Activated T-helper 2 cell treated with anti-CD3 and anti-CD28 coated beads, Interferon-gamma antibody, Interleukin-2, Interleukin-4, amounts not matched to agents 10 μg/mL and 5 μg/mL and 100 μg/mL, durations not matched to agents 14 hours and 24 hours and 36 hours (primary cell): ENCODE measurements at places on chromosomes 6 and 20. TPM values are rescaled to one million over a fixed set of nuclear protein-coding genes. Genes with fewer than 3 reads are reported as not detected.
A peak's percentile ranks its signal among the peaks of the same experiment; 100 is the strongest.

GRCh38 chr20:7841971-7842310 lies 98.3 kb downstream of the HAO1 start:
- H3K4me1 ChIP-seq: no peaks in the 10 kb centered on the region
- no peak overlapping the region for H3K4me3 ChIP-seq
- no peaks in the 10 kb centered on the region for H3K36me3 ChIP-seq
- no peak for DNase-seq

- no peak overlapping the region for H3K27ac ChIP-seq
- H3K4me1 ChIP-seq: peaks cover 14% of the 10 kb centered on the region
- DNase-seq: no peak
- H3K36me3 ChIP-seq: peaks cover 6% of the 10 kb centered on the region
- H3K27me3 ChIP-seq: no peaks in the 10 kb centered on the region
- no peak overlapping the region for H3K4me3 ChIP-seq
These were observed 56.2 kb upstream of the TULP4 start for GRCh38 chr6:158255989-158256601.

GRCh38 chr20:45444050-45444449 lies 25.5 kb upstream of the WFDC2 start:
- DNase-seq: peak; percentile 15
- no peaks in the 10 kb centered on the region for H3K27me3 ChIP-seq
- no peak overlapping the region for H3K27ac ChIP-seq
- peaks cover 26% of the 10 kb centered on the region for H3K4me1 ChIP-seq

DNA sequence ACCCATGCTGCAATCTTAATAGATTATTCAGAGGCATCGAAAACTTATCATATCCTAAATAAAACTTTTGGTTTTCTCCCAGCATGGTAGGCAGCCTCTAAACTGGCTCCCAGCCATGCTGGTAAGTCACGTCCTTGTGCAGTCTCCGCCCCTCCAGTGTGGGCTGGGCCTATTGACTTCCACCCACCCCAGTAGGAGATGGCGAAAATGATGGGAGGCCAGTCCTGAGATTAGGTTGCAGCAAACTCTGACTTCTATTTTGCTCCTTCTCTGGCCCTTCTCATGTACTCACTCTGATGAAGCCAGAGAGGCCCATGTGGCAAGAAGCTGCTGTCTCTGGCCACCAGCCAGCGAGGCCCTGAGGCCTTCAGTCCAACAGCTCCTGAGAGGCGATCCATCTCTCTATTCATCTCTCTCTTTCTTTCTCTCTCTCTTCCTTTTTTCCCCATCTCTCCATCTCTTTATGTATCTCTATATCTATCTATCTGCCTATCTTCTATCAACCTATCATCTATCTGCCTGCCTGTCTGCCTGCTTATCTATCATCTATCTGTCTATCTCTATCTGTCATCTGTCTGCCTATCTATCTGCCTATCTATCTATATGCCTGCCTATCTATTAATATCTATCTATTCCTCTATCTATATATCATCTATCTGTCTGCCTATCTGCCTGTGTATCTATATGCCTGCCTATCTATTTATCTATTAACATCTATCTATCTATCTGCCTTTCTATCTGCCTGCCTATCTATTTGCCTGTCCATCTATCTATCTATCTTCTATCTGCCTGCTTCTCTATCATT lies 52.7 kb upstream of the STX16 start:
- DNase-seq: no peak
- no peak overlapping the region for H3K27ac ChIP-seq
- H3K36me3 ChIP-seq: no peaks in the 10 kb centered on the region

Gene NKAIN2
- not detected in 2 replicates for total RNA-seq

GRCh38 chr20:1891263-1892118 lies 3.7 kb upstream of the SIRPA start:
- H3K27me3 ChIP-seq: peaks cover 54% of the 10 kb centered on the region
- H3K36me3 ChIP-seq: no peaks in the 10 kb centered on the region

DNA sequence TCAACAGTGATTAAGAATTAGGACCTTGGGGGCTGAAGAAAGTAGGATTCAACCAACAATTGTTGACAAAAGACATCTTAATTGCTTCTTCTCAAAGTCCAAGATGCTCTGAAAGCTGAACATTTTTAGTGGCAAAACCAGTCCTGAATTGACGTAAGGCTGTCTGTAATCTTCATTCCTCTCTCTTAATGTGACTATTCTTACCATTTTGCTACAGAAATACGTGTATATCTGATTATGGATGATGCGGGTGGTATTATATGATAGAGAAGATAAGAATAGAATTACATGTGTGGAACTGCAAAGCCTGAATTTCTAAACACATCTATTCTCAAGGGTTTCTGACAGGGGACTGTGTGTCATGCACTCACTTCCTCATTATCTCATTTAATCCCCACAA lies 130.3 kb upstream of the SASH1 start:
- H3K27me3 ChIP-seq: peaks cover 52% of the 10 kb centered on the region
- H3K4me3 ChIP-seq: no peak overlapping the region
- no peak overlapping the region for H3K27ac ChIP-seq
- DNase-seq: no peak
- no peaks in the 10 kb centered on the region for H3K36me3 ChIP-seq

DNA sequence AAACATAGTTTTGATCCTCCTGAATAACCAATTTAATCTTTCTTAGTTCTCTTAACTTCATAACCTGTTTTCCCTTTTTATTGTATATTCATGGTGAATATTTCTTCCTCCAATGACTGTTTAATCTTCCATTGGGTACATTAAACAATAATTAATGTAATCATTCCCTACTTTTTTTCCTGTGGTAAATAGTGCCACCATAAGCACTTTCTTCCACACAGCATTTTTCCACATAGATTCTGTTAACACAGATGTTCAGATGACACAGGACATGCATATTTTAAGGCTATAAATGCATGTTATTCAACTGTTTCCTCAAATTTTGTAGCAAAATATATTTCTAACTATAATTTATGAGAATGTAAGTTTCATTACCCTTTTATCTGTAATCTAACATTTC lies 61.9 kb downstream of the CYP39A1 start:
- no peak for DNase-seq
- H3K27ac ChIP-seq: no peak overlapping the region
- H3K4me3 ChIP-seq: no peak overlapping the region
- H3K4me1 ChIP-seq: no peaks in the 10 kb centered on the region
- H3K27me3 ChIP-seq: peaks cover 9% of the 10 kb centered on the region

- no peak overlapping the region for H3K27ac ChIP-seq
- H3K27me3 ChIP-seq: peaks cover 50% of the 10 kb centered on the region
- no peak for DNase-seq
- H3K4me3 ChIP-seq: no peak overlapping the region
- no peaks in the 10 kb centered on the region for H3K36me3 ChIP-seq
These were observed 59.7 kb downstream of the GPX5 start for GRCh38 chr6:28585335-28585734.

DNA sequence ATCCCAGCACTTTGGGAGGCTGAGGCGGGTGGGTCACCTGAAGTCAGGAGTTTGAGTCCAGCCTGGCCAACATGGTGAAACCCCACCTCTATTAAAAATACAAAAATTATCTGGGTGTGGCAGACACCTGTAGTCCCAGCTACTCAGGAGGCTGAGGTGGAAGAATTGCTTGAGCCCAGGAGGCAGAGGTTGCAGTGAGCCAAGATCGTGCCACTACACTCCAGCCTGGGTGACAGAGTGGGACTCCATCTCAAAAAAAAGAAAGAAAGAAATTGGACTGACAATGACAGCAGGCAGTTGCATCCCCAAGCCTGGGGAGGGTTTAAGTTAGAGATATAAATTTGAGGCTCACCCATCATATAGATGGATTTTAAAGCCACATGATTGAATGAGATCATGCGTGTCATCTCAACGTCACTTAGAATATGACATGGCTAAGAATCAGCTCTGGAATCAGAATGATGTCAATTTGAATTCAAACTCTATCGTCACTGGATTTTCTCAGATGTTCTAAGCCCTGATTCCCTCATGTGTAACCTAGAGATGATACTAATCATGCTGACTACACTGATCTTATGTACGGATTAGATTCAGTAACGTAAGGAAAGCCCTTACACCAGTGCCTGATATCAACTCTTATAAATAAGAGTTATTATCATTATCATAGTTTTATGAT lies 534.0 kb upstream of the JARID2 start:
- DNase-seq: no peak
- peaks cover 57% of the 10 kb centered on the region for H3K4me1 ChIP-seq
- H3K27ac ChIP-seq: peak overlapping the region; percentile 99

- no peaks in the 10 kb centered on the region for H3K27me3 ChIP-seq
- H3K36me3 ChIP-seq: no peaks in the 10 kb centered on the region
- H3K4me1 ChIP-seq: no peaks in the 10 kb centered on the region
- H3K4me3 ChIP-seq: no peak overlapping the region
- H3K27ac ChIP-seq: no peak overlapping the region
These were observed 196.6 kb downstream of the OTOR start for GRCh38 chr20:16944745-16945144.

- no peaks in the 10 kb centered on the region for H3K27me3 ChIP-seq
- no peaks in the 10 kb centered on the region for H3K4me1 ChIP-seq
- no peaks in the 10 kb centered on the region for H3K36me3 ChIP-seq
- H3K4me3 ChIP-seq: no peak overlapping the region
These were observed 27.9 kb downstream of the CENPW start for GRCh38 chr6:126367849-126368248.

DNA sequence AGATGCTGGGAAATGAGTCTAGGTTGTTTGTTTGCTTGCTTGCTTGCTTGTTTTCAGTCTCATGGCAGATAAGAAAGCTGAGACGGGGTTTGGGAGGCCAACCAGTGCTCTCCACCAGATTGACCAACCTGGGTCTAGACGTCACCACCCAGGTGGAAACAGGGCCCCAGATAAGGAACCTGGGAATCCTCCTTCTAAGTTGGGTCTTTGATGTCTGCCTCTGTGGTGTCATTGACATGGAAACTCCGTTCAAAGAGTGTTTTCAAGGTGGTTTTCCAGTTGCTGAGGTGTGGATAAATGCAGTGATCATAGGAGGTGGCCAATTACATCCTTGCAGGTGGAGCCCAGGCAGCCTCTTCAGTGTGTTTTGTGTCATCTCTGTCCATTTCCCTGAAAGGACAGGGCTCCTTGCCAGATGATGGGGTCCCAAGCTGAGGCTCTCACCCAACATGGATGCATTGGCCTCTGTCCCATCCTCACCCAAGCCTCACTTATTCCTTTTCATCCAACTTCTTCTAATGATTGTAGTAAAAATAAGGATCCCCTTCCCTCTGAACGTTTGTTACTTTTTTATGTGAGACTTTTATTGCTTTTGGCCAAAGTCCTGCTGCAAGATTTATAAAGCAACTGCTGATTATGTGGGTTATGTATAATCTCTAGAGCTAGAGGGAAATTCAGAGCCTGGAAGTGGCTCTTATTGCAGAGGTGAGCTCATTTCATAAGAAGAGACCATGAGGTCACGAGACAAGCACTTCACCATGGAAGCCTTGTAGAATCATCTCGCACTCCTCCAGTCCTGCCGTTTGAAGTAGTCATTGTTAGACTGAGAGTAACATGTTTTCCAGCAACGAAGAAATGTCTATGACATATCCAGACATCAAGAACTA lies 32.0 kb upstream of the SYNDIG1 start:
- peaks cover 4% of the 10 kb centered on the region for H3K27me3 ChIP-seq
- no peak overlapping the region for H3K27ac ChIP-seq
- H3K4me1 ChIP-seq: no peaks in the 10 kb centered on the region
- H3K36me3 ChIP-seq: no peaks in the 10 kb centered on the region

- H3K27me3 ChIP-seq: peaks cover 30% of the 10 kb centered on the region
- no peak overlapping the region for H3K27ac ChIP-seq
- H3K36me3 ChIP-seq: no peaks in the 10 kb centered on the region
- H3K4me1 ChIP-seq: peaks cover 9% of the 10 kb centered on the region
- H3K4me3 ChIP-seq: no peak overlapping the region
- no peak for DNase-seq
These were observed 39.3 kb upstream of the IL20RA start for GRCh38 chr6:137084090-137084489.

DNA sequence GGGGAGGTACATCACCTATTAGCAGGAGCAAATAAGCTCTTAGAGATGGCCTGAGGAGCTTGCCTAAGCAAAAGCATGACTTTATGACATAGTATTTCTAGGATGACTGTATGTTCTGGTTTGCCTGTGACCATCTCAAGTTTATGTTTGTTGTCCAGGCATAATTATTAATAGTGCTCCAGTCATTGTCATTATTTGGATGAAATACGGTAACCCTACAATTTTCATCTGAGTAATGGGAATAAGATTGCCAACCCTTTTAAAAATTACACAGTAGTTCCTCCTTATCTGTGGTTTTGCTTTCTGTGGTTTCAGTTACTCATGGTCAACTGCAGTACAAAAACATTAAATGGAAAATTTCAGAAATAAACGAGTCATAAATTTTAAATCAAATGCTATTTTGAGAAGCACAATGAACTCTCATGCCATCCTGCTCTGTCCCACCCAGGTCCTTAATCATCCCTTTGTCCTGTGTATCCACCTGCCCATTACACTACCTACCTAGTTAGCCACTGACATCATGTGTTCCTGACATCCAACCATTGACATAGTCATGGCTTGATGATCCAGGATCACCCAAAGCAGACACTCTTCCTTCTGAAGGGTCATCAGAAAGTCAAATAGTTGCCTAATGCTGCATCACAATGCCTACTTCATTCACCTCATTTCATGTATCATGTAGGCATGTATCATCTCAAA lies 27.0 kb upstream of the TFB1M start:
- H3K27ac ChIP-seq: peak overlapping the region; percentile 59
- peaks cover 13% of the 10 kb centered on the region for H3K4me1 ChIP-seq
- no peaks in the 10 kb centered on the region for H3K27me3 ChIP-seq
- H3K4me3 ChIP-seq: no peak overlapping the region
- no peak for DNase-seq
